ENCODE measurements at places on chromosomes 12 and 14.
A peak's percentile ranks its signal among the peaks of the same experiment; 100 is the strongest.

- no peak for DNase-seq
Measured at GRCh38 chr14:71728386-71728785, 203.8 kb upstream of the RGS6 start.

GRCh38 chr14:78709795-78710557 is 539.8 kb downstream of the NRXN3 start:
- no peak for DNase-seq

DNA sequence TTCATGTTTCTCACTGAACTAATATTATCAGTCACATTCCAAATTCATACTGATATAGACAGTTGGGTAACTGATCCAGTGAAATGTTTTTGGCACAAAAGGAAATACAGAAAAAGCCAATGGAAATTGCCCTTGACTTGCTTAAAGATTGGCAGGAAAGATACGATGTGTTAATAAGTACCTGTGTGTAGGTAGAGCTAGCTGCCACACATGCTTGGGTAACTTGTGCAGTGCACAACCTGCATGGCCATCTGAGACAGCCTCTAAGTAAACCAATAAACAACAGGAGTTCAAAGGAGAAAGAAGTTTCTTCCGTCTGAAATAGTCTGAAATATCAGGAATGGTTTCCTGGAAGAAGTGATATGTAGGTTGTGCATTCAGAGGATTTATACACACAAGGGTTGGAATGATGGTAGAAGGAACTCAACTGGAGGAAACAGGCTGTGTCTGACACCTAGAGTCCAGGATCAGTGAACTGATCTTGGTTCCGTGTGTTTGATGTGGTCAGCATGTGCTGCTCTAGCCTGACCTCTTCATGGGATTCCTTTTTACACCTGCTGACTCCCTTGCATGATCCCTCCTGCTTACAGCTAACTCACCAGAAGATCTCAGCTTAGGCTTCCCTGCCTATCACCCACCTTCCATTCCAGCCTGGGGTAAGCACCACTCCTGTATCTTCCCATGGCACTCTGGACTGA is 81.4 kb upstream of the KRR1 start:
- no peak for DNase-seq

- DNase-seq, result peak; percentile 71
Measured at GRCh38 chr14:23829736-23830471, 123.7 kb upstream of the DHRS4 start.

- no peak for DNase-seq
Measured at GRCh38 chr14:37593511-37594237, 1.4 kb downstream of the FOXA1 start.

DNA sequence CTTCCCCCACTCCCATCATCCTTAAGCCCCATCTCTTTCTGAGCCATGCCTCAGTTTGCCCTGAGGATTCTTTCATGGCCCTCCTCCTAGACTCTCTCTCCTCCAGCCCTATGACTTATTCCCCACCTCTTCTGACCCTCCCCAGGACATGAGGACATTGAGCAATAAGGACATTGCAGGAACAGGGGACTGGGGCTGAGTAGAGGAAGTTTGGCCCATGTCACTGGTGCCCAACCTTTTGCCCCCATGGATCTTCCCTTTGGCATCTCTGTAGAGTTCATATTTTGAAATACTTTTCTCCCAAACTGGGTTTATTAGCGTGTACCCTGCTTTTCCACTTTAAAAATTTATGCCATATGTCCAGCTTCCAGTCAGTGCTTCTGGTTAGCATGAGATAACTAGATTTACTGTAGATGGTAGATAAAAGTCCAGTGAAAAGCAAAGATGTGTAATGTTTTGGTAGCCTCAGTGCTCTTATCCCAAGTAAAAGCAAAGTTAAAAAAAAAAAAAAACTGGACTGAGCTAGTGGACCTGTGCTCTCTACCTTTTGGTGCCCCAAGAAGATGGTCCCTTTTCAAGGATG is 6.1 kb upstream of the LRP1-AS start:
- peak; percentile 54 for DNase-seq

GRCh38 chr12:11752403-11753149 is 103.1 kb downstream of the ETV6 start:
- DNase-seq, result no peak

GRCh38 chr12:47206450-47207339 is 126.9 kb upstream of the AMIGO2 start:
- DNase-seq, result no peak

DNA sequence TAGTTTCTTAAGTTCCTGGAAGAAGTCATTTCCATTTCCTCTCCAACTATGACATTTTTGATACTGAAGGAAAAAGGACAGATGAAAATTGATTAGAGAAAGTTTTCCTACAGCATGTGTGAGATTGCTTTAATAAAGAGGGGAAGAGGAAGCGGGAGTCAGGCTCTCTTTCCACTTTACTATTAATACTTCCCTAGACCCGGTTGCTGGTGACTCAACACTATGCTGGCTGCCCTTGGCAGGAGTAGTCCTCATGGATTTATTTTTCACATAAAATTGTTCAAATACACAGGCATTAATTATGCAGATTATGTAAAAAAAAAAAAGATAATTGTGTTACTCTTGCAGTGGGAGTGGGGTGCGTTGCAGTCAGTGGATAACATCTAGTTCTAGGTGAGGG is 293.4 kb downstream of the EGLN3 start:
- no peak for DNase-seq

DNA sequence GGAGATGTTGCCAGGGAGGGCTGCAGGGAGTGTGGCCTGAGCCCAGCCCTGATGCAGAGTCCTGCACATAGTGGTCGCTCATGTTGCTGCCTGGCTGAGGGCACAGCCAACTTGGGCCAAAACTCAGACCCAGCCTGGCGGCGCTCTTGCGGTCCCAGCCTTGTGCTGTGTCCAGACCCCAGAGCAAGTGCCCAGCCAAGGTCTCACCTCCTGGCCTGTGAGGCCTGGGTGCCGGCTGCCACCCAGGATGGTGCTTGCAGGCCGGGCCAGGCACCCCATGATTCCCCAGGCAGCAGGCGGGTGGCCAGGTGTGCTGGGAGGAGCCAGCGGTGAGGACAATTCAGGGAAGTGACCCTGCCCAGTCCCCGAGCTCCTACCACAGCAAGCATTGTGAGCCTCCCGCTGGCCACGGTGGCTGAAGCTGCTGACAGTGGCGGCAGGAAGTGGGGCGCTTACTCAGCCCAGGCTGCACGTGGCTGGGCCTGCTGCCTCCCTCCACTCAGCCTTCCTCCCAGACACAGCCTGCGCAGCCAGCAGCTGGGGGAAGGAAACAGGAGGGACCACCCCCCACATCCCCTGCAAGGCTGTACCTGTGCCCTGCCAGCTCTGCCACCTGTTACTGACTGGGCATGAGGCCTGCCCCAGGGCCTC is 17.7 kb upstream of the PGF start:
- DNase-seq, result no peak

GRCh38 chr12:19575337-19576243 is 136.3 kb downstream of the AEBP2 start:
- peak; percentile 20 for DNase-seq
